Right cardiac atrium (tissue), 5 donors: ENCODE measurements at places on chromosomes 6 and 20. TPM values are rescaled to one million over a fixed set of nuclear protein-coding genes. Genes with fewer than 3 reads are reported as not detected.

DNA sequence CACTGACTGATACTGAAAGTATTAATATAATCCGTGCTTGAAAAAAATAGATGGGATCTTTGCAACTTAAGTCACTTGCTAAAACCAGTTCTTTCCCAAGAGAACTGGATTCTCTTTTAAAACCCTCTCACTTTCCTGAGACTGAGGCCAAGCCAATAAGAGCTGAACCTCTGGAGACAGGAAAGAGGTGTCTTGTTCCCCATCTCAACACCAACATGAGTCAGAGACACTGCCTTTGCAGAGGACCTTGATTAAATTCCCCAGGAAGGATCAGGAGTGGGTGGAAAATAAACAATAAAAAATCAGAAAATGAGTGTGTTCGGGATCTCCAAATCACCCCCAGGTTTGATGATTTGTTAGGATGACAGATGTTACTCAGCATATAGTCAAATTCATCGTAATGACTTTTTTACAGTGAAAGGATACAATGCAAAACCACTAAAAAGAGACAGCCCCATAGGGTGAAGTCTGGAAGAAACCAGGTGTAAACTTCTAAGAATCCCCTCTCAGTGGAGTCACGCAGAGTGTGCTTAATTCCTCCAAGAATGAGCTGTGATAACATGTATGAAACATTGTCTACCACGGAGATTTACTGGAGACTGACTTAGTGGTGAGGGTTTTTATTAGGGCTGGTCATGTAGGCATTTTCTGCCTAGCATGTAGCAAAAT lies 122.8 kb upstream of the BEND3 start:
- no peak for DNase-seq

DNA sequence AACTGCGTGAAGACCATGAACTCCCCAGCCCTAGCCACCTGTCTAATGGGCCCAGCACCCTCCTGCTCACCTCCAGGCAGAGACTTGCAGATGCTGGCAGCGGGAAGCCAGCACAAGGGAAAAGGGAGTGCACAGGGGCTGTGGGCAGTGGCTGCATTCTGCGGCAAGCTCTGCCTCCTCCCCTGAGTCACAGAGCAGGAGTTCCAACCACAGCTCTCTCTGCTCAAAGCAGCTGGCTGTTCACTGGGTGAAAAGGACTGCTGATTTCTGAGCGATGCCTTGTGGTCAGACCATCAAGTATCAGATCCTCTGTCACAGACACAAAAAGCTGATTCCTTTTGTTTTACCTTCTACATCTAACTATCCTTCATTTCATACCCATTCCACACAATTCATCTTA lies 10.5 kb downstream of the NKX2-2 start:
- no peak for DNase-seq

DNA sequence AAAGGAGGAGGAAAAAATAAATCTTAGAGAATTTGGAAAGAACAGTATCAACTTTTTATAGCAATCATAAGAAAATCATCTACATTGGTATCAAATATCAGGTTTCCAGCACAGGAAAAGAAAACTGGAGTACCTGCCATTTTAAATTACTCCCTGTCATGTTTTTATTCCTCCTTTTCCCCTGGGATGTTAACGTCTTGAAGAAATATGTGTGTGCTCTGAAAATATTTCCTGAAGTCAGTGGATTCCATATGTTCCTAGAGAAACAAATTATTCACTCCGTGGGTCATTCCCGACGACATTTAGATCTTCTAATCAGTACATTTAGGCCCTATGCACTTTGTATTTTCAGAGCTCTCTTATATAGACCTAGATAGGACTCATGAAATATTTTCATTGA lies 42.0 kb upstream of the RSPO3 start:
- no peak for DNase-seq

- DNase-seq = no peak
Measured at GRCh38 chr6:76834399-76834798, 628.9 kb downstream of the HTR1B start.

DNA sequence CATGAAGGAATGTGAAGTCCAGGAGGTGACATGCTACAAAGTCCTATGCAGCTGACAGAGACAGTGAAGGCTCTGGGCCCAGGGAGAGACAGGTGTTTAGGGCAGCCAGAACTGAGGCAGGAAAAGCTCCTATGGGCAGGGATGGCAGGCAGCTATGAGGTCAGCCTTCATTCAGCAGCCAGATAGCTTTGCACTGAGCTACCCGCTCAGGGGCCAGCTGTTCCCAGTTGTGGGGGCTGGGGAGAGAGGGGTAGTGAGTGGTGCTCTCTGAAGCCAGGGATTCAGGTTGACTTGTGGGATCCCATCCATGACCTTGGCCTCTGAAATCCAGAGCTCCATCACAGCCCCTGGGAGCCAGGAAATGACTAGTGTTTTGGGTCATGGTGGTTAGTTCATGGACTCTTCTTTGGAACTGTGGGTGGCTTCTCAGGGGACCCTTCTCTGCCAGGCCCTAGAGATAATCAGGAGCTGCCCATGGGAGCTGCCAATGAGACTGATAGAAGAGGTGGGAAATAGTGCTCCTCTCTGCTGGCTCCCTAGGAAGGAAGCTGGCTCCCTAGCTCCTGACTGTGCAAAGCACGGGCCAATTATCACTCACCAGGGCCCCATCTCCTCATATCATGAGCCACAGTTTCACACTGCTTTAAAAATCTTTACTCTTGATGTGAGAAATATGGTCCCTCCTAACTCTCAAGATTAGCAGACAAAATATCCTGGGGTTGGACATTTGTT lies 127.7 kb downstream of the VEGFA start:
- no peak for DNase-seq

DNA sequence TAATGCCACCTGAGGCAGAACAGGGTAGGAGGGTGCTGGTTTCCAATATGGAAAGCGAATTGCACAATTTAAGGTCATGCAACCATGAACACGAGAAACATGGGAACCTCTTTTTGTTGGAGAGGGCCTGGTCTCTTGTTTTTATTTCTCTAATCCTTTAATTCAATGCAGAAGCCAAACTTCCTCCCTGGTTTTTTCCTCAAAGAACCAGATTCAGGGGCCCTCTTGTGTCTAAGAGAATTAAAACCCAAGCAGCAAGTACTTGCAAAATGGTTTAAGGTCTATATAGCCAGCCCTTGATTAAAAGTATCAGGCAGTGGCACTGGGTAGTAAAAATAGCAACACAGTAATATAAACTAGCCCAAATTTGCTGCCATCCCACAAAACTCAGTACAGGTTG lies 19.5 kb downstream of the GSTA4 start:
- no peak for DNase-seq

FRK gene
- 4.5 TPM for total RNA-seq

MDFI gene
- 11.9 TPM for total RNA-seq

SLC22A3 gene
- 0.57 TPM for total RNA-seq

ZNF343 gene
- 4.8 TPM for total RNA-seq
